ENCODE measurements at places on chromosomes 4 and X.
A peak's percentile ranks its signal among the peaks of the same experiment; 100 is the strongest.

DNA sequence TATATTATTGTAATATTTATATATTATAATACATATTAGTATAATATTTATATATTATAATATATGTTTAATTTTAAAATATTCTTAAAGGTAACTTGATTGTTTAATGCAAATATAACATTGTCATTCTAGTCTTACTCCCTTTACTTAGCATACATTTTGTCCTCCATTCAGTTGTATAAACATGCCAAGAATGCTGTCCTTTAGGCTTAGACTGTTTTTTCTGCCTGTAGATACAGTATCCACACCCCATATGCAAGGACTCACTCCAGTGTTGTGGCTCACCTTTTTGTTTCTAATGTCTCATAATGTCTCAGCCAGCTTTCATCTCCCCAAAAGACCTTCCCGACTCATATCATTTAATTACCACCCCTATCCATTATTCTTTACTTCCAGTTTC is 2110.0 kb downstream of the PCDH7 start:
- DNase-seq, result no peak

GRCh38 chr4:105075045-105075444 is 71.6 kb upstream of the TET2 start:
- DNase-seq, result no peak

- DNase-seq, result no peak
Observed at GRCh38 chr4:15547392-15547791, 77.7 kb downstream of the CC2D2A start.

- peak; percentile 95 for DNase-seq
Observed at GRCh38 chr4:663438-664428, 10.3 kb downstream of the ATP5ME start.

GRCh38 chr4:39469429-39470077 is 10.7 kb downstream of the LIAS start:
- DNase-seq, result no peak

DNA sequence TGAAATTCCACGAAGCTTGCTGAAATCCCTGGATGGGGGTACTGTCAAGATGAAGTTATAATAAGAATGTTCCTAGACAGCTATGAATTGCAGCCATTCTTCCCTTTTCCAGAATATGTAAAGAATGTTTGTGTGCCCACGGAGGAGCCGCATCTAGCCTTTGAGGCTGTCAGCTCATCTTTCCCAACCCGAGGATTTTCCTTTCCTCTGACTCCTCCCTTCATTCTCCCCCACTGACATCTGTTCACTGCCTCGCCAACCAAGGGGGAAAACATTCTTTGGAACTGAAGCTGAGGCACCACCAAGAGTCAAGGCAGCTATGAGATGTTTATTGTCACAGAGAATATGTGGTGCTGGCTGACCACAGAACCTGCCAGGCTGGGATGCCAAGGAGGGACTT is 8.8 kb downstream of the NHSL2 start:
- no peak for DNase-seq

DNA sequence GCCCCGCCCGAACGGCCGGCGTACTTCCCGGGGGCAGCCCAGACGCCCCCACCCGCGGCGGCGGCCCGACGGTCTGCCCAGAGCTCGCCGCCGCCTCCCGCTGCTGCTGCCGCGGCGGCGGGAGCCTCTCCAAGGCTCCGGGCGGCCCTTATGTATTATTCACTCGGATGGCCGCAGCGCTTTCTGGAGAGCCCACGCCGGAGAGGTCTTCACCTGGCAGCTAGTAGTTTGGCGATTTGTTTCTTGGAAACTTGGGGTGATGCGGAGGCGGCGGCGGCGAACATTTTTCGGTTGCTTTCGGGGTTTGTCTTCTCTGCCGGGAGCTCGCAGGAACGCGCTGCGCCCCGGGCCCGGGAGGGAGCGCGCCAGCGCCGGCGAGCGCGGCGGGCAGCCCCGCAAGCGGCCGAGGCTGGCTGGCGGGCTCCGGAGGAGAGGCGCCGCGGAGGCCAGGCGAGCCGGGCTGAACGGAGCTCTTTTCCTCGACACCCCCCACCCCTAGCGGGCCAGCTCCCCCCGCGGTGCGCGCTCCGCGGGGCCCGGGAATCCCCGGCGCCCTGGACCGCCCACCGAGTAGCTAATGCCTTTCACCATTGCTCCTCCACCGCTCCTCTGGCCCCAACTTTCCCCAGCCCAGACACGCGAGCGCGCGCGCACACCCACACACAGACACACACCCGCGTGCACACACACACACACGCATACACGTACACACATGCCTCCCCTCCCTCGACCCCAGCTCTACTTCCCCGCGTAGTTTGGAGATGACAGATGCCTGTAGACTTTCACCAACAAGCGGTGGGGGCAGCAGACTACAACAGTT is 113.5 kb downstream of the DHX15 start:
- DNase-seq, result no peak

GRCh38 chrX:84735025-84735424 is 232.8 kb upstream of the HDX start:
- no peak for DNase-seq

GRCh38 chr4:154911097-154911496 is 130.0 kb downstream of the RBM46 start:
- no peak for DNase-seq

DNA sequence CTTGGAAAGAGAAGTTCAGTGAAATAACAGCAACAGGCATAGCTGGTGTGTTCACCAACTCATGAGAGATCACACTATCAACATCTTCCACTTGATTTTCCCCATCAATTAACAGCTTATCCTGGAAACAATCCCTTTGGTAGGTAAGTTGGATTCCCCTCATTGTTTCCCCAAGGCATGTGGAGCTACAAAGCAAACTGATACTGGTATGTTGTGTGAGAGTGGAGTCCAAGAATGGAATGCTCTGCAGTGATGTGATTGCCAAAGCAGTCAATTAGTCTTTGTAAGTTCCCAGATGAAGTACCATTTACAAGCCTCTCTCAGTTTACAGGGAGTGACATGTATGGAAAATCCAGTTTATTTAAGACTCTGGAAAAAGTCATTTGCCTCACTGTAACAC is 13.7 kb upstream of the XAGE2 start:
- no peak for DNase-seq

DNA sequence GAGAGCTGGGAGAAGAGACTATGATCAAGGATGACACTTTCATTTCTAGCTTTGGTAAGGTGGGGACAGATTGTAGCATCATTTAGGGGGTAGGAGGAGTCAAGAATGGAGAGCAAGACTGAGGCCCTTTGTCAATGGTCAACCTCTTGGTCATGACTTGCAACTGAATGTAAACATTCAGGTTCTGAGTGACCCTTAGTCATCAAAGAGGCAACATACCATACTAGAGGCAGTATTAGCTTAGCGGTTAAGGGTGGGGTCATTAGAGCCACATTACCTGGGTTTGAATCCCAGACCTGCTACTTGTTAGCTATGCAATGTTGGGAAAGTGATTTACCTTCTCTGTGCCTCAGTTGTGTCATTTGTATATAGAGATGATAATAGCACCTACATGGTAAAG is 76.5 kb downstream of the MED28 start:
- DNase-seq, result no peak

DNA sequence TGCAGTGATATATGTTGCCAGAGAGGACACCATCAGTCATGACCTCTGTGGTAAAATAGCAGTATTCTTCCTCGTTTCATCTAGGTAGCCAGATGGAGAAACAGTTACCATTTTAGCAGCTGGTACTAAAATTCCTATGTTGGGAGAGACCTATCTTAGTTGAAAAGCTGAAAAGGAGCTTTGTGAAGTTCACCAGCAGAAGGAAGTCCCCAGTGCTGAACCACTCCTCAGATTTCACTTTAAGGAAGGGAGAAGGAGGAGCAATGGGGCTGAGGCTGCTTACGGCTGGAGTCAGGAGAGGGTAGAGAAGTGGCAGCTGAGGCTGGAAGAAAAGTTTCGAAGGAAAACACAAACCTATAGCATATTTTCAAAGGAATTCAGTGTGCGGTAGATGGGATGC is 103.7 kb downstream of the ATXN3L start:
- no peak for DNase-seq

GRCh38 chr4:97577004-97577403 is 566.3 kb downstream of the STPG2 start:
- DNase-seq, result no peak

- DNase-seq, result no peak
Observed at GRCh38 chr4:119068529-119068962, 67.1 kb upstream of the MYOZ2 start.

- DNase-seq, result no peak
Observed at GRCh38 chr4:141647966-141648365, 11.6 kb downstream of the IL15 start.

DNA sequence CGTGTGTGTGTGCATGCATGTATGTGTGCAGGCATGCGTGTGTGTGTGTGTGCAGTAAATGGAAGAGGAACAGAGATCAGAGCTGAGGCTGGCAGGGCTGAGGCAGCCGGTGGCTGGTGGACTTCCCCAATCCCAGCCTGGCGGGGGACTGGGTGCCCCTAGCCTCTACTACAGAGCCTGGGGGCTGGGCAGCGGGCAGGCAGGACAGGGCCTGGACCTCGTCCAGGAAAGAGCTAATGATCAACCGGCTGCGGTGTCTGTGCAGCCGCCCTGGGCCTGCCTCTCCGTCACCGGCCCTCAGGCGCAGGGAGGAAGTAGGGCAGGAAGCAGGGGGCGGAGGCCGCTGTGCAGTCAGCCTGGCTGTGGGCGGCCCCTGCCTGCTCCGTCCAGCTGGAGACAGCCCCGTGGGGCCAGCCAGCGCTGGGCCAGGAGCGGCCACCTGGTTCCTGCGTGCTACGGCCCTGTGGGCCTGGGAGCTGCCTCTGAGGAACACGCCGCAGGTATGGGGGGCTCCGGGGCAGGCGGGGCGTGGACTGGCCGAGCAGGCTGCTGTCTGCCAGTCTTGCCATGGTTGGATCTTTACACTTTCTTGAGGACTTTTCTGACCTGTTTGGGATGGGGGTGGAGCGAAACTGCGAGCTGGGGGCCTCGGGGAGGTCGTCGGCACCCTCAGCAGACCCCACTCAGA is at the start of gene SH3TC1:
Gene SH3TC1 (plus strand): TSS at position 385 of the 688 bp plus-strand sequence. CDS start 5,905 bp downstream, outside the sequence.
- no peak for DNase-seq

- DNase-seq, result no peak
Observed at GRCh38 chr4:179563741-179564140, 2121.5 kb upstream of the AGA start.

- DNase-seq, result no peak
Observed at GRCh38 chr4:924107-925096, 7.7 kb downstream of the GAK start.

DNA sequence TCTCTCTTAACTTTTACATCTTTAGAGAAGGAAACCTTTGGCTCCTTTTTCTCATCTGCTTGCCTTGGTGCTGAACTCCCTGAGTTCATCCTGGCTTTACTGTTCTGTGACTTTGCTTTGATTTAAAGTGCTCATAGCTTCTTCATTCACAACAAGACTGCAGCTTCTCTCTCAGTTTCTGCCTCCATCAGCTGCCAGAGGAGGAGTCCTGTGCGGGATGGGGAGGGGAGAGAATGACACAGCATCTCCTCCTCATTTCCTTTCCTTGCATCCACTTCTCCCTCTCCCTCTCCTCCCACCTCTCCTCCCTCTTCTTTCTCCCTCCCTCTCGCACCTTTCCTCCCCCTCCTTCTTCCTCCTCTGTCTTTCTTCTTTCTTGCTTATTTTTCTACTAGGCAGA is 42.0 kb downstream of the CBLL2 start:
- no peak for DNase-seq

GRCh38 chr4:103098756-103099440 is 736 bp downstream of the BDH2 start:
- no peak for DNase-seq

- no peak for DNase-seq
Observed at GRCh38 chr4:3313139-3313538, 20.3 kb downstream of the RGS12 start.

DNA sequence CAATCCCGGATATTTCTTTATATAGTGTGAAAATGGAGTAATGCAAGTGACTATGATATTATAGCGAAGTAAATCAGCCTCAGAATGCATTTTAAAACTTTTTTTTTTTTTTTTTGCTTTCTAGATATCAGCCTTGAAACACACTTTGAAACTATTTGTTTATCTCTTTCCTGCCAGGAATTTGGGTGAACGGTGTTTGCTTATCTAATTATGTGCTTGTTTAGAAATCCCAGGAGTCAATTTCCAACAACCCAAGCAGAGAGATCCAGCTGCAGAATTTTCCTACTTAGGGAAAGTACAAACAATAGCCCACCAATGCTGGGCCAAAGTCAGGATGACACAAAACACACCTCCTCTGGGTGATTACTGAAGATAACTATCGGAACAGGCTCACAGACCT is 958.8 kb downstream of the PCDH18 start:
- DNase-seq, result no peak

- DNase-seq, result no peak
Observed at GRCh38 chrX:94524867-94525266, 850.9 kb downstream of the FAM133A start.

GRCh38 chrX:105567082-105567481 is 255.3 kb upstream of the NRK start:
- no peak for DNase-seq

GRCh38 chr4:76377911-76378310 is 43.0 kb downstream of the CCDC158 start:
- DNase-seq, result no peak

- no peak for DNase-seq
Observed at GRCh38 chr4:76723373-76723772, 174.6 kb downstream of the SOWAHB start.

DNA sequence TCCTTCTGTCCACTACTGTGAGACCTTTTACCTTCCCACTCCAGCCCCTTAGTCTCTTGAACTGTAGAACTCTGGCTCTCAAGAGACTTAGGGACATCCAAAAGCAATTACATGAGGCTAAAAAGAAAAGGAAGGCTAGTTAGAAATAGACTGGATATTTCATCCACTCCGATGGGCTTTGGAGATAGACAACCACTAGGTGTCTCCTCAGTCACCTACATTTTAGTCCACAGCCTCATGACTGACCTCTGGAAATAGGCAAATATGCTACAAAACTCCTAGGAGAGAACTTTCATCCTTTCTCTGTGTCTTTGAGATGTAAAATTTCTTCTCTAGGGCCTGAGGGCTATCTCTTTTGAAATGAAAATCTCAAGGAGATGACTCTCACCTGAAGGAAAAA is 45.1 kb upstream of the LAMP2 start:
- no peak for DNase-seq

GRCh38 chr4:83664741-83665140 is 128.8 kb downstream of the GPAT3 start:
- no peak for DNase-seq
